ENCODE measurements at places on chromosomes 5 and 9. TPM values are rescaled to one million over a fixed set of nuclear protein-coding genes. Genes with fewer than 3 reads are reported as not detected.

The MAMDC2 gene
- total RNA-seq = 0.27 TPM

The SPATA31E1 gene
- total RNA-seq = 0.01 TPM

The ADGRD2 gene
- 0.03 TPM for total RNA-seq

The DBH gene
- total RNA-seq = not detected

The GMCL2 gene
- not detected for total RNA-seq

The UBE2B gene
- 51.9 TPM for total RNA-seq

The FST gene
- total RNA-seq = 1.4 TPM

The ACER2 gene
- 2.6 TPM for total RNA-seq

The GTF3C4 gene
- 16.0 TPM for total RNA-seq
